ENCODE measurements at places on chromosomes 16 and 17.

DNA sequence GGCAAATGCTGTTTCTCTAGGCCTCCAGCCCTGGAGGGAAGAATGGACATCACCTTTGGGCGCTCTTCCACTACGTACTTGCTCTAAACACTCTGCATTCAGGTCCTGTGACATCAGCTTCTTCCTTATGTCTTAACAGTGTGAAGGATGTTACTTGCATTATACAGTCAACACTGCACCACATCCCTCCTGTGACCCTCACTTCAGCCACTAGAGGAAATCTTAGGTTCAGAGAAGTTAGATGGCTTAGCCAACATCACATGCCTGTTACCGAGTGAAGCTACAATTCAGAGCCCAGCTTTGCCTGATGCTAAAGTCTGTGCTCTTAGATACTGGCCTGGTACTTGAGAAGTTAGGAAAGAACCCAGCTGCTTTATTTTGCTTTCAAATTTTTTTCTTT lies 18.3 kb downstream of the UBFD1 start:
- no peak for DNase-seq

DNA sequence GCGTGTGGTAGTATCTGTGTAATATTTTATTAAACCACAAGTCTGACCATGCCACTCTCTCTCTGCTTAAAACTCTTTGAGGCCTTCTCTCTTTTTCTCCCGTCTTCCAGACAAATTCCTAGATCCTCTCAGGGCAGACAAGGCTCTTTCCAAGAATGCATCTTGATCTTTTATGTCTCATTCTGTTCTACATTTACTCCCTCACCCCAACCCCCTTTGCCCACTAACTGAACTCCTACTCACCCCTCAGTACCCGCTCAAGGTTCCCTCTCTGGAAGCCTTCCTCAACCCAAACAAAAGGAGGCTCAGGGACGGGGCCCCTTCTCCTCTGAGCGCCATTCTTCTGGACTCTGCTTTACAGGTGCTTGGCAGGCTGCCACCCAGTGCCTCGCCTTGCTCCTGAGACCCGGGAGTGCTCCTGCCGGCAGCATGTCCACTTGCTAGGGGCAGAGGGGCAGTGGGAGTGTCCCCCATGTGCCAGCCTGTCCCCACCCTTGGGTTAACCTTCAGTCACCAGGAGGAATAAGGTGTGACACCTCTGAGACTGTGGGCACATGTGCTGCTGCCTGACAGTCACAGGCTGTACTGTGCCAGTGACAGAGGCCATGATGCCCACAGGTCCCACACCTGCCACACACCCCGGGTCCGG lies 9.2 kb downstream of the SLC13A2 start:
- DNase-seq = no peak

- no peak for DNase-seq
Observed at GRCh38 chr16:8523932-8524331, 66.4 kb downstream of the TMEM114 start.

DNA sequence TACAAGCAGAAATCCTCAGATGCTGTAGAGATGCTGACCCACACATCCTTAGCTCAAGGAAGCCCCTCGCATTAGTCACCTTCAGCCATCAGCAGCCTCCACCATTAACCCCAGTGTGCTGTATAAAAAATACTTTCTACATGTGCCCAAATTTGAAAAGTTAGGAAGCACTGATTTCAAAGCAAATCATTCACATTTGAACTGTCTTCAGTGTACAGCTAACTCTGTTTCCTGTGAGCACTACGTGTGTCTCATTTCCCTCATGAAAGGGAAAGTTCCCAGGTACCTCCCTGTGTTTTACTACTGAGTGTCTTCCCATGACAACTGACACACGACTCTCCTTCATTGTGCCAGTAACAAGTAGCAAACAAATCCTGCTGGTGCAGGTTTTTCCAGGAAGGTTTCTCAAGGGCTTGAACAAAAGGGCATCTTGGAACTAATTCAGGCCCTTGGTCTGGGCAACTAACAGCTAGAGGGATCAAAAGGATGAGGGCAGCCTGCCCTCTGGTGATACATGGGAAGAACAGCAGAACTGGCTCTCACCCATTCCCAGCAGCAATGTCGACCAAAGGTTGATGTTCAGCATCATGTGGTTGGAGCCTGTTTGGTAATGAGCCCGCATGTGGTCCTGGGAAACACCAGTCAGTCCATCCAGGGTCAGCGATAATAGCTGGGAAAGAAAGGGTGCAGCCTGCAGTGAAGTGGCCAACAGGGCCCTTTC lies 4.0 kb downstream of the SLC35B1 start:
- peak; percentile 31 for DNase-seq

- DNase-seq = peak; percentile 88
Observed at GRCh38 chr16:62225675-62226074, 189.4 kb upstream of the CDH8 start.

GRCh38 chr17:71461498-71462169 lies 659.2 kb upstream of the SOX9 start:
- peak; percentile 87 for DNase-seq

- peak; percentile 68 for DNase-seq
Observed at GRCh38 chr17:71472809-71473789, 647.7 kb upstream of the SOX9 start.

GRCh38 chr17:58367461-58367860 lies 15.5 kb upstream of the SUPT4H1 start:
- DNase-seq = no peak
